ENCODE measurements at places on chromosomes 5 and 9.

- peak; percentile 56 for DNase-seq
Measured at GRCh38 chr5:10233505-10233904, 16.2 kb downstream of the ATPSCKMT start.

GRCh38 chr5:177607452-177608192, 7.7 kb downstream of the B4GALT7 start:
- peak; percentile 94 for DNase-seq

DNA sequence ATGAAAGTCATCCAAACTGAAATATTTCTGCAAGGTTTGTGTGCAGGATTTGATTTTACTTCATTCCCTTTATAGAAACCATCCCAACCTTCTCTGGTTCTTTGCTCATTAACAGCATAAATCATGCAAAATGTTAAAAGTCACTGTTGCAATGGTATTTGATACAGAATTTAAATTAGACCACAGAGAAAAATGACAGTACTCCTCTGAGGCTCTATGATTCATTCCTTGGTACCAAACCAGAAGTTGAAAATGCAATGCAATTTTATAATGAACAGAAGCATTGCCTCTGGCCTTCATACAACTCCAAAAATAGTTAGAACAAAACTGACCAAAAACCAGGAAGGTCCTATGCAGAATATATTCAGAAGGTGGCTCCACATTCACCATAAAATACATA, 607.1 kb downstream of the TLE1 start:
- no peak for DNase-seq

GRCh38 chr9:88905506-88905905, 85.8 kb upstream of the S1PR3 start:
- no peak for DNase-seq

DNA sequence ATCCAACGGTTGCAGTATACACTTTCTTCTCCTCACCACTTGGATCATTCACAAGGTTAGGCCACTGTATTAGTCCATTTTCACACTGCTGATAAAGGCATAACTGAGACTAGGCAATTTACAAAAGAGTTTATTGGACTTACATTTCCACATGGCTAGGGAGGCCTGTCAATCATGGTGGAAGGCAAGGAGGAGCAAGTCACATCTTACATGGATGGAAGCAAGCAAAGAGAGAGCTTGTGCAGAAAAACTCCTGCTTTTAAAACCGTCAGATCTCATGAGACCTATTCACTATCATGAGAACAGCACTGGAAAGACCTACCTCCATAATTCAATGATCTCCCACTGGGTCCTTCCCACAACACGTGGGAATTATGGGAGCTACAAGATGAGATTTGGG, 81.8 kb upstream of the DAP start:
- DNase-seq = no peak

GRCh38 chr9:111691672-111692329, 30.4 kb downstream of the GNG10 start:
- DNase-seq = no peak

DNA sequence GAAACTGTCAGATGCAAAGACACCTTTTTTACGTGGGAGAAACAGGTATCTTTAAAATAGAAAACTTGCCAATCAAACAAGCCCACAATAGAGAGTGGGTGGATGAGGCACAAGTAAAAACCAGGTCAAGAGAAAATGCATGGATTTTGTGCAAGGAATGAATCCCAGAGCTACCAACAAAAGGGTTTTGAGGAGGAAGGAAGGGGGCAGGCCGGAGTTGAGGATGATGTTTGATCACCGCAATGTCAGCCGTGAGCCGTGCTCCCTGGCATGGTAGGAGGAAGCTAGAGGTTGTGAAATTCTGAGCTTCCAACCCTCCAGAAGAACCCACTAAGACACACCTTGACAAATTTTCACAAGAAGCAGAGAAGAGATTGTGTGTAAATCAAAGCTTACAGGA, 53.2 kb downstream of the HRH2 start:
- no peak for DNase-seq

DNA sequence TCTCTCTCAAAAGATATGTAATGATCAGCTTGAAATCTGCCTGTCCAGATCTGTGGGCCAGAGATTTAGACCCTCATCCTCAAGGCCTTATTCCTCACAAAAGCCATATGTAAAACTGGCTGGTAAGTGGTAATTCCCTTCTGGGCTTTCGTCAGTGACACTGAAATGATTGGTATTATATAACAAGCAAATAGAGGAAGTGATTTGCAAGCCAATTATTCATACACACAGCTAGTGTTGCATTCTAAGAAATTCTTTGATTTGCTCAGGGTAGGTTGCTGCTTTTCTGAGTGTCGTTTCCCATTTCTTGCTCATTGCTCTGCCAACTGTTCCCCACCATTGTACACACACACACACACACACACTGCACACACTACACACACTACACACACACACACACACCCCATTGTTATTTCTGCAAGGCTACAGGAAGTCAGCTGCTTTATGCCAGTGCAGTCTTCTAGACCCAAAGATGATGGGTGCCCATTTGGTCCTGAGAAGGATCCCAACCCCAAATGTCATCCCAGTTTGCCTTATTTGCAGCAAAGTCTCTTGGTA, 76.8 kb downstream of the PRLR start:
- DNase-seq = no peak

GRCh38 chr5:149049371-149049781, 13.5 kb downstream of the SH3TC2 start:
- DNase-seq = no peak

- DNase-seq = no peak
Measured at GRCh38 chr5:76720988-76721569, 5.2 kb downstream of the F2R start.

DNA sequence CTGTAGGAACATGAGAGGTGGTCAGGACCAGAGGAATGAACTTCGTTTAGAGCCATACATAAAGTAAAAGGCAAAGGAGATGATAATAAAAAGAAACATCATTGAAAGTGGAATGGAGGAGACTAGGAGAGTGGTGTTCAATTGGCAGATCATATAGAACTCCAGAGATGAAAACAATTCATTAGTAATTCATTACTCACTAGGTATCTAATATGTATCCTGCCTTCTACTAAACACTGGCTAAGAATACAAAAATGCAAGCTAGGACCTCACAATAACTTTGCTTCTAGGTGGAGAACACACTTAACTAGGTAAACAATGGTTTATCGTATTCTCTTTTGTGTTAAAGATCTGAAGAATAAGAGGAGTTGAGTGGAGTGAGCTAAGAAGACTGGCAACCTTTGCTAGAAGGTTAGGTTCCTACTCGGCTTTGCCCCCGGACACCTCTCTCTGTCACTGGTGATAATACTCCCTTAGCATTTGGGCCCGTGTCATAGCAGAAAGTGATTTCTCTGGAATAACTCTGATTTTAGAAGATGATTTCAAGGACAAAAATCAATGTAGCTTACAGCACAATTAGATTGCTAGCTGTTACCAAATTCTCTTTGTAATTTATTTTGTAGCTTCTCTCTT, 88.6 kb upstream of the IFNE start:
- no peak for DNase-seq

- DNase-seq = no peak
Measured at GRCh38 chr9:108559432-108559831, 296.4 kb downstream of the ACTL7B start.

GRCh38 chr5:69493396-69494133, 975 bp downstream of the OCLN start:
- peak; percentile 80 for DNase-seq

- no peak for DNase-seq
Measured at GRCh38 chr5:78597068-78597973, 51.3 kb downstream of the LHFPL2 start.

DNA sequence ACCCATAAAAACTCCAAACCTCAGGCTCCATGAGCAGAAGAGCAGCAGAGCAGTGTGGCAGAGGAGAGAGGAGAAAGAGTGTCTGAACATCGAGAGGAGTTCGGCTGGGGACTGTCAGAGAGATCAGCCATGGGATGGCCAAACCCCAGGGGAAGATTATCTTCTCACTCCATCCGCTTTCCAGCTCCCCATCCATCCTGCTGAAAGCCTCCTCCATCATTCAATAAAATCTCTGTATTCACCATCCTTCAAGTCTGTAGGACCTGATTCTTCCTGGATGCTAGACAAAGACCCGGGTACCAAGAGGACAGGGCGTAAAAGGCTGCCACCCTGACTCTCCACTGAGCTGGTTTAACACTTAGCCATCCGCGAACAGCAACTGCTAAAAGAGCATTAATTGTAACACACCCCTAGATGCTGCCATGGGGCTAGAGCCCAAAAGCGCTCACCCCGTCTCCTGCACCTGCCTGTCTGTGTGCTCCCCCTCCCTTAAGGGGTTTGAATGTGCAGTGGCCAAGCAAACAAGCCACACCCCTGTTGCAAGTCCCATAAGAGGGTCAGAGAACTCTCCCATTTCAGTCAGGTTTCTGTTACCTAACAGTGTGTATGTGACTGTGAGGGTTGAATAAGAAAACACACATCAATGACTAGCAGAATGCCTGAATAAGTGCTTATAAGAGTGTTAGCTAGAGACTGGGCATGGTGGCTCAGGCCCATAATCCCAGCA, 13.9 kb upstream of the SELENOP start:
- DNase-seq = no peak

- no peak for DNase-seq
Measured at GRCh38 chr5:124728331-124728967, 18.0 kb downstream of the ZNF608 start.

DNA sequence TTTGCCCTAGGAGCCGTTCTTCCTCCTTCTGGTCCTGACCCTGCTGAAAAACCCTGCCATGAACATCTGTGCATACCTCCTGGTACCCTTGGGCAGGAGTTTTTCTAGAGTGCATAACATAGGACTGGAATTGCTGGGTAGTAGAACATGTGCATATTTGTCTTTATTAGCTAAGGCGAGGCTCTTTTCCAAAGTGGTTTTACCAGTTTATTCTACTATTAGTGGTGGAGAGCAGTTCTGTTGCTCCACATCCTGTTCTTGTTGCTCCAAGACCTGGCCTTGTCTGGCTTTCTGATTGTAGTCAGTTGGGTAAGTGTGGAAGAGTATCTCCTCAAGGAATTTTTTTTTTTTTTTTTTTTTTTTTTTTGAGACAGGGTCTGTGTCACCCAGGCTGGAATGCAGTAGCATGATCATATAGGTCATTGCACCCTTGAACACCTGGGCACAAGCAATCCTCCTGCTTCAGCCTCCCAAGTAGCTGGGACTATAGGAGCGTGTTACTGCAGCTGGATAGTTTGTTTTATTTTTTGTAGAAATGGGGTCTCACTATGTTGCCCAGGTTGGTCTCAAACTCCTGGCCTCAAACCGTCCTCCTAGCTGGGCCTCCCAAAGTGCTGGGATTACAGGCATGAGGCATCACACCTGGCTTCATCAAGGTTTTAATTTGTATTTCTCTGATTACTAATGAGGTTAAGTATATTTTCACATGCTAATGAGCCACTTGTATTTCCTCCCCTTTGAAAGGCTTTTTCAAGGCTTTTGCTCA, 85.2 kb downstream of the SPRY4 start:
- no peak for DNase-seq

DNA sequence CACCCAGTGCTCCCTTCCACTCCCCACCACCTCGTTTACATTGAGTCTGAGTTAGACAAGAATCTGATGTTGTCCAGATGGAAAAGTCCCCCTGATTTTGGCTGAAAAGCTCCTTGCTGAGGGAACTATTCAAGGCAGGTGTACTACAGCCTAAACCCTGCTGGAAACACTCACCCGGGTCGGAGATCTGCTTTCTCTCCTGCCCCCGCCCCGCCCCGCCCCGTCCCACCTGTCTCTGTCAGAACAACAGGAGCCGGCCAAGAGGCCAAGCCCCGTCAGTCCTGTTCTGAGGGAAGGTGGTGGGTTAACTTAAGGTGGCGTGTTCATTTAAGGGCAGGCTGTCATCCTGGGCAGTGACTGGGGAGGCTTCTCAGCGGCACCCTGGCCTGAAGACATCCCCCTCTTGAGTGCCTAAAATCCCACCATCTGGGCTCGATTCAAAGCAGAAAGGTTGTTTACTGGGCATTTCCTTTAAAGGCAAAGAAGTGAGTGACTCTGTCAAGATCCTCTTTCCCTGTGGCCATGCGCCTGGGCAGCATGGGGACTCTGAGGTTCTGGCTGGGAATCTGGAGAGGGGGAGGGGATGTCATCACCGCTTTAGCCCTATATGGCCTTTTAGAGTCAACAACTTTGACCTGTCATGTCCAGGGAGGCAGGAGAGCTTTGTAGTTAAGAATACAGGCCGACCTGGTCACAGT, 71.1 kb upstream of the NEURL1B start:
- DNase-seq = peak; percentile 85

DNA sequence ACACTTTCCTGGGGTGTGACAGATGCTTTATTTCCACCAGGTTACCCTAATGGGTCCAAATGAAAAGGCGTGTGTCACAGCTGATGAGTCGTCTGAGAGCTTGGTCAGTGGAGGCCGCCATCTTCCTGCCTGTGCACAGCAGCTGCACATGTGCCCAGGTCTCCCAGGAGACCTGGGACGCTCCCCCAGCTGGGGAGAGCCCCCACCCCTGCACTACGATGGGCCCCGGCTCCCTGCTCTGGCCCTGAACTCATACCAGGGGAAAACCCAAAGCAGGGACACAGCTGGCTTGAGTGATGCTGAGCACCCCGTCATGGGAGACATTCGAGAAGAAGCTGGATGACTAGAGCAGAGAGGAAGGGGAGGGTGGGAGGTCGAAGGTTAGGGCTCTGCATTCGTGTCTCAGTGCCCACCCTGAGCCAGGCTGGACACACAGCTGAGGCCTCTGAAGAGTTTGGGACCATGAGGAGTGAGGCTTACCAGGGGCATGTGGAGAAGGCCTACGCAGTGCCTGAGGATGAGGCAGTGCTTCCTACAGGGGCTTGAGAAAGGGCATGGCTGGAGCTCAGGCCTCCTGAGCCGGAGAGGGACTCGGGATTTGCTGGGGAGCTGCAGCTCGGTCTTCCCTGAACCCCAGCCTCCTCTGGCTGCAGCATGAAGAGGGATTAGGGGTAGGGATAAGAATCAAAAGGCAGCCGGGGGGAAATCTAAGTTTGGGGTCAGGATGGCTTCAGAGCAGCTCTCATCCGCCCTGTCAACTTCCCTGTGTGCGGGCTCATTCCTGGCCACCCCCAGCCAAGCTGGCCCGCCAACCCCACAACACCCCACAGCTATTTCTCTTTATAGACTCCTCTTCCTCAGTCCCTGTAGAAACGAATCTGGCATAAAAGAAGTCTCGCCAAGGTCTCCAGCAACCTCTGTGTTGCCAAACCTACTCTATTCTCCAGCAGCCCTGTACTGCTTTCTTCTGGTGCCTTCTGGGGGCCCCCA, 42.2 kb upstream of the RNU6ATAC start:
- peak; percentile 31 for DNase-seq

DNA sequence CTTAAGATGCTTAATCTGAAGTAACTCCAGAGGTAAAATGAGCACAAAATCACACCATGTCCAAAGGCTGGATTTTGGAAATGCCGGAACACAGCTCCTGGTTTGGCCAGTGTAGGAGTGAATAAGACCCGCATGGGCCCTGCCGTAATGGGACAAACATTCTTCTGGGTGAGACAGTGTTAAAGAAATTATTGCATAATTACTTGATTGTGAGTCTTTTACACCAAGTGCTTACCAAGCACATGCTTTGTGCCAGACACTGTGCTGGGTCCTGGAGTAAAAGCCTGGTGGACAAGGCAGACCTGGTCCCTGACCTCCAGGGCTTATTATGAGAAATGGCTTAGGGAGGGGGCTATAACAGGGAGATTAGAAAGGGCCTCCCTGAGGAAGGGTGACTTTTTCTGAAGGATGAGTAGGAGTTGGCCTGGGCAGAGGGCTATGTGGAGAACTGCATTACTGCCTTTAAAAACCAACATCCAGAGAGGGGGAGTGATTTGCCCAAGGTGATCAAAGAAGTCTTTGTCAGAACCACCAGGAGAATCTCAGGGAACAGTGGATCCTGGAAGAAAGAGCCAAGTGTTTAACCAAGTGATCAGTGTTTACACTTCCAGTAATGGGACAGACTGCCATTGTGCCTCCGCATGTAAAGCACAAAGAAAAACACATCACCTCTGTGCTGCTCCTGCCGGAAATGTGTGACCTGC, 3.5 kb downstream of the PDE6A start:
- no peak for DNase-seq

Measured in H7 (cell line).